ENCODE measurements at places on chromosomes 3 and 15.

DNA sequence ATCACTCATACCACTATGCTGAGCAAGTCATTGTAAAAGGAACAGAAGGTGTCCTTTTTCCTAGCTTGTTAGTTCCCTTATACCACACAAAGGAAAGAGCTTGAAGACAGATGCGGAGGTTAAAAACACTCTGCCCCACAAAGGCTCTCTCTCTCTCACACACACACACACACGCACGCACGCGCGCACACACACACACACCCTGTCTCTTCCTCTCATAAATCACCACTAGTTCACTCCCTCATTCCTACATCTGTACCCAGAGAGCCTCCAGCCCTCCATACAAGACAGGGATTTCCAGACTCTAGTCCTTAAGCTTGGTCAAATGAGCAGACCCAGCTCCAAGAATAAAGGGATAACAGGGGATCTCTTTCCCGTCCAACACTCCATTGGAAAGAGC, 120.1 kb upstream of the THBS1 start:
- DNase-seq: no peak

GRCh38 chr3:133568294-133569014, 5.0 kb upstream of the CDV3 start:
- DNase-seq: no peak

DNA sequence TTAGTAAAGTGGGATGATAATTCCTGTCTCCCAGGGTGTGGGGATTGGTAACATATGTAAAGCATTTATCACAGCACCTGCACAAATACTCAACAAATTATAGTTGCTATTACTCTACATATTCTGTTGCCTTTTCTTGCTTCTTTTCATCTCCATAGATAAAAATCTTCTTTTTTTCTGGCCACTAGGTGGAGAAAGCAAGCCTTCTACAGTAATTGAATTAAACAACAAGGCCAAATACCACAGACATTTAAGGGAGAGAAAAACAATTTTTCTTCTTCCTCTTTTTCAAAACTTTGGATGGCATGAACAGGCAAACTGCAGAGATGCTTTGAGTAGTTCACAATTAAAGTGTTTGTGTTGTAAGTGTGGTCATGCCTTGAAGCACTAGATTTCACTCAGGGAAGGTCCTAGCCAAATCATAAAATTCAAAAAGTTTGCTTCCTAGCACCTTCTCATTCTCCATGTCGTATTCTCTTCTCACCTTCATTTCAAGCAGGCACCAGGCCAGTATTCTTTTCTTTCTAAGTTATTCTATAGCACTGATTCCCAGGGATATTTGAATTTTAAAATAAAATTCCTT, 493.4 kb upstream of the TGFBR2 start:
- DNase-seq: no peak

- DNase-seq: no peak
Measured at GRCh38 chr3:54515441-54516213, 393.3 kb downstream of the CACNA2D3 start.

DNA sequence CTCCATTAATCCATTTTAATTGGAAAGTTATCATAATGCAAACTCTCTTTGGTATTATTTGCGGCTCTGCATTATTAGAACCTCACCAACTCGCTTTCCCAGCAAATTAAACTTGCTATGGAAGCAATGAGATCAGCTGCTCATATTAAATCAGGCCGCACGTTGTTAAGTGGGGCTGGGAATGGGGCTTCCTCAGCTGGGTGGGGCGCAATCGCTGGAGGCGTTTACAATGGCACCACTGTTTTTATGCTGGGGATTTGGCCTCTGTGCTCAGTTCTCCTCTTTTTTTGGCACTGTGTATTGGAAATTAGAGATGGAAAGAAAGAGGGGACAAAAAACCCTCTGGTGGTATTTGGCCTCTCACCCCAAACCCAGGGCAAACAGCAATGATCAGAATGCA, 72.2 kb downstream of the RPLP1 start:
- DNase-seq: no peak

- DNase-seq: no peak
Measured at GRCh38 chr3:42717306-42717705, 14.7 kb upstream of the HHATL start.

DNA sequence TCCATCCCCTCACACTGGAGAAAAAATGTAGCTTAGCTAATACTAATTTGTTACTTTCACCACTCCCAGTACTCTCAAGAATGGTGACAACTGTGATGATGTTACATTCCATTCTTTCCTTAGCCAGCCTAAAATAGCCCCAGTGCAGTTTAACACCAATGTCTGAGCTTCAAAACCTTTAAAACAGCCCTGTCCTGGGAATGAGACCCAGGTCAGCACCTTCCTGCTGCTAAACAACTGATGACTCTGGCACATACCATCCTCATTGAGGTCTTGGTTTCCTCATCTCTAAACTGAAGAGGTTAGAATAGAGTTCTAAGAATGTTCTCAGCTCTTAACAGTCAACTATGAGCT, 3.8 kb downstream of the SCAMP2 start:
- DNase-seq: no peak

DNA sequence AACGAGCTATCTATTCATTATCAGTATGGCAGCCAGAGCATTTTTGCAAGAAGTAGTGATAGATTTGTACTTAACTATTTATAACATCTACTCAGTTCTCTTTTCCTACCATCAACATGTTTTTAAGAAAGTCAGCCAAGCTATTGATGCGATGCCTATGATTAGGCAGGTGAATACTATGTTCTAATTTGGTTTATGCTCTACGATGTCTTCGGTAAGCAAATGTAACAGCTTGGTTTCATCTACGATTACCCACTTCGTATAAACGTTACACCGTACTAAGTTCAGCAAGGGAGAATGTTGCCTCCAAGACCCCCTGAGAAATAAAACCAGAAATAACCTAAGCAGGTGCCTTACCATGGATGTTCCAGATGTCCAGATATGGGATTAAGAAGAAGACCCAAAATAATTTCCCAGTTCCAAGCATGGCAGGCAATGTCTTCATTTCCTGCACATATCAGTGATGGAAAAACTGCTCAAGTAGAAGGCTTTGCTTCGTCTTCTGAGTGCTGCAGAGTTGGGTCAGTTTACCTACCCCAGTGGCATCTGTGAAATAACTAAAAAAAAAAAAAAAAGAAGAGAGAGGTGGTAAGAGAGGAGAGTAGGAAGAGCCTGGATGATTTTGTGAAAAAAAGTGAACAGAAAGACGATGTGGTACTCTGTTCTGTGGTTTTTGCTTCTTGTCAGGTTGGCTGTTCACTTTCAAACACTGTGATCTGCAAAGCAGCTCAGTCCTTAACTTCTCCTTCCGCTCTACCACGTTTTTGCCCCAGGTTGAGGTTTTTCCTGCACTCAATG, at the start of gene BTLA:
TSS of gene BTLA (minus strand) at position 559 of the 798 bp plus-strand sequence. CDS start at position 445, 114 bp downstream.
- DNase-seq: no peak

GRCh38 chr15:76359152-76359551, 22.6 kb downstream of the ISL2 start:
- DNase-seq: no peak

DNA sequence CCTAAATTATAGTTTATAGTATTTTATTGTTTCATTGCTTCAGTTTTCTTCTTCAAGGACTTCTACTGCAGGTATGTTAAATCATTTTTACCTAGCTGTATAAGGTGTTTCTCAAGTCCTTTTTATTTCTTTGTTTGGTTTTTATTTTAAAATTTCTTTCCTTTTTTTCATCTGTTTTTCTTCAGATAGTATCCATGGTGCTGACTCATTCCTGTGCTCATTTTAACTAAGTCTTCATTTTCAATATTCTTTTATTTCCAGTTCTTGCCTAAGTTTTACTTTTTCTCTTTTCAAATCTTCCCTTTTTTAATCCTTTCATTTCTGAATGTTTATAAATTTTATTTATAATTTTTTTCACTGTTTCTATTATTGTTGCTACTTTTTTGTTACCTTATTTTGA, 42.3 kb upstream of the STIMATE start:
- DNase-seq: no peak

DNA sequence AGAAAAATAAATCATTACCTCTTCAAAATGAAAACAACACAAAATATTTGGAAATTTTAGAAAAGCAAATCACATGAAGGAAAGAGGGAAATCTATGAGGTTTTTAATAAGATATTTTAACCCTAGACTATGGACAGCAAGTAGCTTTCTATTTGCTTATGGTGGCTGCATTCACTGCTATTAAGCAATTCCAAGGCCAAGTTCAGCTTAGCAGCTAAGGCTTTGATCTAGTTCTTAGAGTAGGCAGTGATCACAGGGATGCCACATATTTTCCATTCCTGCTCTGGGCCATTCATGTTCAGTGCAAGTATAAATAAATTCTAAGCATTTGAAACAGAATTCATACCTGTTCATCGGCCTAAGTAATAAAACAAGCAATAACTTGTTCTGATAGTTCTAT, 235.3 kb downstream of the CDIN1 start:
- no peak for DNase-seq

- DNase-seq: no peak
Measured at GRCh38 chr15:40927873-40928806, 1.0 kb upstream of the DLL4 start.

DNA sequence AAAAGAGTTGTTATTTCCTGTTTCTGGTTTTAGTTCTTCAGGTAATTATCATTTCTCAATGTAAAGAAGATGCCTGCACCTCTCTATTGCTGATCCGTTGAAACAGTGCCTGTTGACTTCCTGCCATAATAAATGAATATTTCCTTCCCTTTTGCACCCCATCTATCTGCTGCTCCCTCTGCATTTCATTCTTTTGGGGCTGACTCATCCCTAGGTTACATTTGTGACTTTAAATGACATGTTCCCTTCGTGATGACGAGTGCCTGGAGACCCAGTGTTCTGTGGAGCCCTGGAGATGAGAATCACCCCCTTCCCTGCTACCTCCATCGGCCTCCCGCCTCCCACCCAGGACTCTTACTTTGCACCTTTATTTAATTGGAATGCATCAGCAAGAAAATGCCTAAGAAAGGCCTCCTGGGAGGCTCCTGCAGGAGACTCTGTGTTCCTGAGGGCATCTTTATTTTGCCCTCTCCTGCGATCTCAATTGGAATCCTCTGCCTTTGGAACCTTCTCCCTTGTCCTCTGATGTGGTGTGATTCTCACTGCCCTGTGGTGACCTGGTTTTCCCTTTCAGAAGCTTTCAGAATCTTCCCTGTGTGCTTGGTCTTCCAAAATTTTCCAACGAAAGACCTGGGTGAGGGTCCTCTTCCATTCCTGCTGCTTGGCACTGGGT, 13.7 kb downstream of the LRRK1 start:
- no peak for DNase-seq

DNA sequence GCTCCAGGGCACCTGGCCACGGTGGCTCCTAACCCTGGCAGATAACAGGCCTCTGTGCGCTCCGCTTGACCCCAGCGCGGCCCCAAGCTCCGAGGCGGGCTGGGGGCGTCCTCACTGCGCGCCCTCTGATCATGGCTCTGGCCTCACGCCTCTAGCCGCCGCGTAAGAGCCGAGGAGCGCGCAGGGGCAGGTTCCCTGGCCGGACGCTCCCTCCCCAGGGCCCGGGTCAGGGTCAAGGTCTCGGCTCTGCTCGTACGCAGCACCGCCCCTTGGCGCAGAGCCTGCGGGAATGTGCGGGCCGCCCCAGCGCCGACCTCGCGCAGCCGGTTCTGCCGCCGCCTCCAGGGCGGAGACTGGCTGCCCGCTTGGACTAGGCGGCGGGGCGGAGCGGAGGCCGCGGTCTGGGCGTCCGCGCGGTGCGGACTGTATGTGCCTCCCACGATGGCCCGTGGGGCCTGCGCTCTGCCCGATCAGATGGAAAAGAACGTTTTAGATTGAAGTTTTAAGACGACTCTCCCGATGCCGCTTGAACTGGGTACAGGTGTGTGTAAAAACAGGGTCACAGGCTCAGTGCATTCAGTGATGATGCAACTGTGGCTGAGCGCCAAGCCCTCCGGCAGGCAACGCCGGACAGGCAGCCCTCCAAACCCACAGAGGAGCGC, 40.8 kb downstream of the CHST14 start:
- DNase-seq: no peak

Data from stimulated activated CD8-positive, alpha-beta memory T cell treated with anti-CD3 and anti-CD28 coated beads, Interleukin-7, amount 100 ng/mL, for 48 hours (primary cell).